ENCODE measurements at places on chromosomes 3 and 15.
A peak's percentile ranks its signal among the peaks of the same experiment; 100 is the strongest.

DNA sequence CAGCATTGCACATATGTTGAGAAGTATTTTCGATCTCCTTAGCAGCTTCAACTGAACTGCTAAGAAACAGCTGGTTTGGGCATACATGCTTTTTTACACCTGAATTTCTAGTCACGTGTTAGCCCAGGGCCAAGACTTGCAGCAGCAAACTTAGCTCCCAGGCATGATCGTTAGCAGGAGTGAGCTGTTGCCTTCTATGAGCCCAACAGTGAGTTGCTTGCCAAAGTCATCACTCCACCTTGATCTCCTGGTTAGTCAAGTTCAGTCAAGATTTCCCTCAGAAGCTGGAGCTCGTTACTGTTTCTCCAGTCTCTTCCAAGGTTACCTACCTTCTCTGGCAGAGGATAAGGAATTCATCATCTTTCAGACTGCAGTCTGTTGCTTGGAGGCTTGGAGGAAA is 100.4 kb upstream of the SEMA6D start:
- DNase-seq = no peak

GRCh38 chr3:196726788-196727675 is 12.6 kb upstream of the PAK2 start:
- no peak for DNase-seq

DNA sequence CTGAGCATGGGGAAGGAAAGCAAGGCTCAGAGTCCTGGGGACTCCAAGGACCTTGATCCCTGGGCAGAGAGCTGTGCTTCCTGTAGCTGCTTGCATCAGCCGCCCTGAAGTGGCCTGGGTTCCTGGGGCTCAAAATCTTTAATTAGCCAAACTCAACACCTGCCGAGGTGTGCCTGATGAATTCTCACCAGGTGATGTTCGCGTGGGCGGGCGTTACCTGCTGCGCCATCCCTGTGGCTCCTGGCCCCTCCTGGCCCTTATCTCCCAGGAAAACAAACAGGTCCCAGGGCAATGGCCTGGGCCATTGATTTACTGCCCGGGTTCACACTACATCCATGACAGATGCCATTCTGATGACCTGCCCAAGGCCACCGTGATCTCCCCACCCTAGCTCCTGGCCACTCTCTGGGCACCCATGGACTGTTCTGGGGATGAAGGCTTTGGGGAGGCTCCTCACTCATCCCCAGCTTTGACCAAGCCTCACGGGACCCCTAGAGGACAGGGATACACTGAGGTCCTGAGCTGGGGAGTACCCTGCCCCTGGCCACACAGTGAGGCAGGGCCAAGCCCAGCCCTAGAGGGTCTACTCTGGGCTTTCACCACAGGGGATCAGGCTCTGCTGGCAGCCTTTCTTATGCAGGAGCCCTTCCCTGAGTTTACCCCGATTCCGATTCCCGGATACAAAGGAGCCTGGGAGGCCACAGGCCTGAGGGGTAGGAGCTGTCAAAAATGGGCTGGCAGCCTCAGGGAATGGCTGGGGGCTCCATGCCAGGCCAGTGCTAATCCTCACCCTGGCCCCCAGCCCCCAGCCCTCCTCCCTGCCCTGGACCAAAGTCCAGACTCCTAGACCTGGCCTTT is 5.7 kb downstream of the SLC38A3 start:
- no peak for DNase-seq

- DNase-seq = no peak
These were observed 374.0 kb upstream of the CBLB start for GRCh38 chr3:106242781-106243180.

GRCh38 chr3:57133157-57133556 is 32.0 kb downstream of the IL17RD start:
- no peak for DNase-seq

- DNase-seq = no peak
These were observed 17.0 kb downstream of the TM4SF18 start for GRCh38 chr3:149316437-149316836.

DNA sequence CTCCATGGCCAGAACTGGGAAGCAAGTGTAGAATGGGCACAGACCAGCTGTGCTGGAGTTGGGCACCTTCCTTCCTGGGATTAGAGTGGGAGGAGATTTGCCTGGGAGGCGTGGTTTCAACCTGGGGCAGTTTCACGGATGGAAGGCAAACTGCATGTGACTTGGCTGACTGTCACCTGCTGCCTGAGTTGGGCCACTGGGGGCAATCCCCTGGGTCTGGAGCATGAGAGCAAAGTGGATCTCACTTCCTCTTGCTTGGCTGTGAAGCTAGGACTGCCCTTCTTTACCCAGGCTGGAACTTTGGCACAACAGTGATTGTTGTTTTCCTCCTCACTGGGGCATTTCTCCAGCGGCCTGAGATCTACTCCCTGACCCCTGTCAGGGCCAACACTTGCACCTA is 1247.0 kb upstream of the EPHA6 start:
- DNase-seq = no peak

DNA sequence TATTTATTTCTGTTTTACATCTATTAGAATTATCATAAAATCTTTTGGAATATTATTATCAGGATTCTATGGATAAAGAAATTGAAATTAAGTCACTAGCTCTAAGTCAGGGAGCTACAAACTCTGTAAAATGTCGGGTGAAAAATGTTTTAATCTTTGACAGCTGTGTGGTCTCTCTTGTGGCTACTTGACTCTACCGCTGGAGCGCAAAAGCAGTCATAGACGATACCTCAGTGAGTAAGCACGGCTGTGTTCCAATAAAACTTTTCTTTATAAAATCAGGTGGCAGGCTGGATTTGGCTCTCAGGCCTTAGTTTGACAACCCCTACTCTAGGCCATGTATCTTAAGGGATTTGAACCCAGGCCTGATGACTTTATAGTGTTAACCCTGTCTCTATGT is 88.5 kb upstream of the PFN2 start:
- no peak for DNase-seq

DNA sequence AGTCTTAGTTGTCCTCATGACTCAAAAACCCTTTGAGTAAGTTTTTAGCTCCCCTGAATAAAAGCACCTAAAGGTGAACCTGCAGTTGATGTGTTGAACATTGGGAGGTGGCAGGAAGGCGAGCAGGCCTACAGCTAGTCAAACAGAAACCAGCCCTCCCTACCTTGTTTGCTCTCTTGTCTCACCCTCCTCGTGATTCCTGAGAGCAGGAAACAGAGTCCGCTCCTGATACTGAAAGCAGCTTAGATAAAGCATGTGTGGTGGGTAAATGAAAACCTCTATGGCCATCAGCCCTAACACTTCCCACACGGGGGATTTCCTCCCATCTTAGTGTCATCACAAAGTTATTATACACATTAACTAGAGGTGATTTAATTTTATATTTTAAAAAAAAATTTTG is 21.8 kb upstream of the CLDN18 start:
- DNase-seq = no peak

GRCh38 chr3:31450345-31450744 is 82.4 kb upstream of the STT3B start:
- no peak for DNase-seq

DNA sequence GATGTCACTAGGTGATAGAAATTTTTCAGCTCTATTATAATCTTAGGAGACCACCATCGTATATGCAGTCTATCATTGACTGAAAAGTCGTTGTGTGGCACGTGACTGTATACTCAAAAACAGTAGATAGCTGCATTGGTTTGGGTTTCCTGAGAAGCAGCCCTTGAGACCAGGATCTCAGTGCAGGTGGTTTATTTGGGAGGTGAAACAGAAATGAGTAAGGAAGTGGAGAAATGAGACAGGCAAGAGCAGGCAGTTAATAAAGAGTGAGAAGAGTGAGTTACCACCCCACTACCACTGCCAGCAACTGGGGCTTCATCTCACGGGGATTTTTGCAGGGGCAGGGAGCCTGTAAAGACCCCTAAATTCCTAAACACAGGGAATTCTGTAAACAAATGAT is 221.0 kb downstream of the SHQ1 start:
- DNase-seq = no peak

GRCh38 chr3:151120409-151120808 is 34.9 kb downstream of the MED12L start:
- DNase-seq = no peak

DNA sequence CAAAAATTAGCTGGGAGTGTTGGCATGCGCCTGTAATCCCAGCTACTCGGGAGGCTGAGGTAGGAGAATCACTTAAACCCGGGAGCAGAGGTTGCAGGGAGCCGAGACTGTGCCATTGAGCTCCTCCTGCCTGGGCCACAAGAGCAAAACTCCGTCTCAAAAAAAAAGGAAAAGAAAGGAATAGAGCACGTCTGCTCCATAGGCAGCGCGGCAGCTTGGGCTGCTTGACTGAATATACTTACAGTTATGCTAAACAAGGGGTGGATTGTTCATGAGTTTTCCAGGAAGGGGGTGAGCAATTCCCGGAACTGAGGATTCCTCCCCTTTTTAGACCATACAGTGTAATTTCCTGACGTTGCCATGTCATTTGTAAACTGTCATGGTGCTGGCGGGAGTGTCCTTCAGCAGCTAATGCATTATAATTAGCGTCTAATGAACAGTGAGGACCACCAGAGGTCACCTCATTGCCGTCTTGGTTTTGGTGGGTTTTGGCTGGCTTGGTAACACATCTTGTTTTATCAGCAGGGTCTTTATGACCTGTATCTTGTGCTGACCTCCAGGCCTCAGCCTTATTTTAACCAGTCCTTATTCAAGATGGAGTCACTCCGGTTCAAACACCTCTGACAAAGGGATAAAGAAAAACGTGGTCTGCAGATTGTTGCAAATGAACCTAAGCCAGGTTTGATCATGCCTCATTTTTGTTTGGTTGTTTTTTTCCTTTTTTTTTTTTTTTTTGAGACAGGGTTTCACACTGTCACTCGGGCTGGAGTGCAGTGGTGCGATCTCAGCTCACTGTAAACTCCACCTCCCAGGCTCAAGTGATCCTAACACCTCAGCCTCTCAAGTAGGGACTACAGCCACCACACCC is 24.9 kb upstream of the SENP5 start:
- no peak for DNase-seq

DNA sequence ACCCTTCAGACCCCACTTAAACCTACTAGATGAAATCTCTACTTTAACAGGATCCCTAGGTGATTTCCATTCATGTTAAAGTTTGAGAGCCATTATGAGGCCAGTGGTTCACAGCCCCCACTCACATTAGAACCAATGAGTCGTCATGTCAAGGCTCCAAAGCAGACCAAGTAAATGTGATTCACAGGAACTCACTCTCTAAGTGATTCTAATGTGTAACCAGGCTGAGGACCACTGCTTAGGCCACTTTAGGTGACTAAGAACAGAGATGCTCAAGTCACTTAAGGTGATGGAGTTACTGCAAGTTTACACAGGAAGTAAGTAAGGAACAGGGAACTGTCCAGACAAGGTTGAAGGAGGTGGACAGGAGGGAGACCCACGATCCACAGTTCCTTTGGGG is 7.7 kb downstream of the GALNT15 start:
- no peak for DNase-seq

DNA sequence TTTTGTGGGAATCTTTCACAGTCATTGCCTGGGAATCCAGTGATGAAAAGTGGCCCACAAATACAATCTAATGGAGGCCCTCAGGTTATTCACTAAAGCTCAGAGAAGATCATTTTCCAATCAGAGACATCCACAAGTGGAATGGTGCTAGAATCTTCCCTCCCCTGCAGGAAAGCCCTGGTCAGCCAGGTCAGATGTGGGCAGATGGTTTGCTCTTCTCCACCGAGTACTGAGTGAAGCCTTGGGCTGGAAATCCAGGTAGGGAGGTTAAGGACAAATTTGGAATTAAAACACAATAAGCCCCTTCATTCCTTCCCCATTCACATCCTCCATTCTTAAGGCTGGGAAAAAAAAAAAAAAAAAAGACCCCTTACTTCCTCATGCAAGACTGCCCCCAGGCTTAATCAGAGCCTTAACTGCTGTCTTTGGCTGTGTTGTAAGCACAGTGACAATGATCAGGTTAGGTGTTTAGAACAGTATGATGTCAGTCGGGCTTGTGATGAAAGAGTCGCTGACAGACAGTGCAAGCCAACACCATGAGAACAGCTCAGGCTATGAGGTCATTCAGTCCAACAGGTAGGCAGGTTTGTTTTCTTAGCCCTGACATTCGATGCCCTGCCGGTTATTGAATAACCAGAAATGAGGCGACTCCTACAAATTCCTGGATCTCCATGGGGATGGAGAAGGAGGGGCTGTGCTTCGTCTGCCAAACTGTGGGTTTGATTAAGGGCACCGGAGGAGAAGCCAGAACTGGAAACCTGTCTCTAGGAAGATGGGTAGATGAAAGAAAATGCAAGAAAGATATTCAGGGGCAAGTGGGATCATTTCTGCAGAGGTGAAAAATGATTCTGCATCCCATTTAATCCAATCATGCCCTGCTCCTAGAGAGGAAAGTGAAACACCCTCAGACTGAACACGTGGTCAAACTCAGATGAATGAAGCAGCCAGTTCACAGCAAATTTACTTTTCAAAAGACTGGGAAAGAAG is 23.5 kb upstream of the HES1 start:
- no peak for DNase-seq

GRCh38 chr3:72579581-72580245 is 268.5 kb downstream of the SHQ1 start:
- DNase-seq = no peak

- no peak for DNase-seq
These were observed 36.6 kb downstream of the DMXL2 start for GRCh38 chr15:51585986-51586385.

DNA sequence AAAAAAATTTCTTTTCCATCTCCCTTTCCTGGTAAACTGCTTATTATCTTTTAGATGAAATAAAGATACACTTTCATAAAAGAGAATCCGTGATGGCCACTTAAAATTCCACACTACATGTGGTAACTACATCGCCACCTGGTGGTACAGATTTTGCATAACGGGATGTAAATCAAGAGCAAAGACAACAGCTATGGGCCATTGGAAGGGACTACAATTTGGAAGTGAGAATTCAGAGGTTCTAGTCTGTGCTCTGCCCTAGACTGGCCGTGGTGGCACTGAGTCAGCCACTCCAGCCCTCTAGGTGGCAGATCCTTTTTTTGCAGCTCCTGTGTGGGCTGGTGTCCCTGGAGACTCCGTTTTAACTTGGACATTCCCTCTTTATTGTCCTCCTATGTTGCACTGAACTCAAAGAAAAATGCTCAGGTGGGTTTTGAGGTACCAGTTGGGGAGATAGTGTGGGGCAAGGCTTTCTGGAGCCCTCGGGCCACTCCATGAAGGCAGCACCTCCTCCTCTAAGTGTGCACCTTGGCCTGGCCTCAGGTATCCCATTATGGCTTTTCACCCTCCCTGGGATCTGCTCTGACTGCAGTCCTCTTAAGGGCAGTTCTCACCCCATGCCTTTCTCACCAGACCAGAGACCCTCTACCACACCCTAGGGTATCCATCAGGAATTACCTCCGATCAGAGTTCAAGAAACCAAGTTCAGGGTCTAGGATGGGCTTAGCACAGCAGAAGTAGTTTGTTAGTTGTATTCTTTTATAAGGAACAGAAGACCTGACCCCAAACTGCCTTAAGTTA is 54.9 kb downstream of the SPSB4 start:
- peak; percentile 56 for DNase-seq
